ENCODE measurements at places on chromosomes 16 and 17.

- DNase-seq, result no peak
Measured at GRCh38 chr16:23584186-23585076, 11.7 kb downstream of the NDUFAB1 start.

DNA sequence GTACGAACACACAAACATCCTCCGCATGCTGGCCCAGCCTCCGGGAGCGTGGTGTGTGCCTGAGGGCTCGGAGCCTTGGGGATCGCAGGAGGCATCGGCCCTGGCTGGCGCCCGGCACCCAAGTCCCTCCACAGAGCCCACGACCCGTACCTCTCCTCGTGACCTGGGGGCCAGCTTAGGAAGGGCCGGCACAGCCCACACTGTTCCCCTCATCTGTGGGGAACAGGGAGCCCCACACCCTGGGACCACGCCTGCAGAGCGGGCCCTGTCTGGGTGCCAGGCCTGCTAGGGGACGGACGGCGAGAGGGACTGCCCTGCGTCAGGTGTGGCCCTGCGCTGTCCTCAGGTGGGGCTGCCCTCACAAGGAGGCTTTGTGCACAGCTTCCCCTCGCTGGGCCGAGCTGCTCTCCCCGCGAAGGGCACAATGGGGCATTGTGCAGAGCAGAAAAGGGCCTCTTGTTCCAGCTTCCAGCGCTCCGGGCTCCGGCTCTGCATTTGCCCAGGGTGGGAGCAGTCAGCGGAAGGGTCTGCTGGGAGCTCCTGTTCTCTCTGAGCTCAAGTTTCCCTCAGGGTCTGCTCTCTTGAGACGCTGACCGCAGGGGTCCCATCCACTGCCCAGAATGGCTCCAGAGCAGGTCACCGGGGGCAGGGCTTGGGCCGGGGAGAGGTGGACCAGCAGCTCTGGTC, 1.7 kb upstream of the LMF1 start:
- no peak for DNase-seq

DNA sequence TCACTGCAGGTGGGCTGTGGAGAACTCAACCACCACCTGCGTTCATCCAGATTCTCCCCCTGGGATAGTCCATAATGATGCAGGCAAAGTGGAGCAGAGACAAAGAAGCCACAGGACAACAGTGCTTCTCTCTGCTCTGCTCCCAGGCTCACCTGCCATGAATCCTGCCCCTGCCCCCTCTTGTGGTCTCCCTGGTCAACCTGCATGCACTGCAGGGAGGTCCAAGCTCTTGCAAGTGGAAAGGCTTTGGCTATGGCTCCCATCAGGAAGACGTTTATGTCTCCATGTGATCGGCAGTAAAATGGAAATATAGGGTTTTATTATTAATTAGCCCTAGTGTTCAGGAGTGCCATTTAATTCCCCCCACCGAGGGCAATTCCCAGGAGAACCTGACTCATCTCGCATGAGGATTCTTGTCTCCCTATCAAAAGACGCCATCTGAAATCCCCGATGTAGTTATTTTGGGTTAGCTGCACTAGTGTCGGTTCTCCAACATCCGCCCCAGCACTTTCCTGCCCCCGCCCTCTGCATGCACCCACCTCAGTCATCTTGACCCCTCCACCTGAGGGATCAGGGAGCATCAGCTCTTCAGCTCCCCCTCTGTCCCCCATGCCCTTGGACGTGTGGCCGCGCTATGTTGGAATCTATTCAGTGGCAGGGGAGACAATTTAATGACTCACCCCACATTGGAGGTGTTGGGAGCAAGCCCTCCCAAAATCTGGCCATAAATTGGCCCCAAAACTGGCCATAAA, 91.8 kb downstream of the KCNJ12 start:
- no peak for DNase-seq

DNA sequence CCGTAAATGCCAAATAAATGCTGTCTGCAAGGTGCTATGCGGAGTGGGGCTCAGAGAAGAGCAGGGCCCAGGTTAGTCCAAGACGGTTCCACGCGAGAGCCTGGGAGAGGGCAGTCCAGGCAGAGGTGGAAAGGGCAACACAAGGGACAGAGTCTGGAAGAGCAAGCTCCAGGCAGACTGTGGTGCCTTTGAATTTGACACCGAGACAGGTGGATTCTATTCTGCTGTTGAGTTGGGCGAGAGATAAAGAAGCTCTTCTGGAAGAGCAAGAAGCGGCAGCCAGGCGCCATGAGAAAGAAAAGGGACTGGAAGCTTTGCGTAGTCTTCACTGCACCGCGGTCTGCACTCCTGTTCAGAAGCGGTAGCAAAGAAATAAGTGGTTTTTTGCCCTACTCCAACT, 55.6 kb downstream of the CYTH1 start:
- DNase-seq, result no peak

DNA sequence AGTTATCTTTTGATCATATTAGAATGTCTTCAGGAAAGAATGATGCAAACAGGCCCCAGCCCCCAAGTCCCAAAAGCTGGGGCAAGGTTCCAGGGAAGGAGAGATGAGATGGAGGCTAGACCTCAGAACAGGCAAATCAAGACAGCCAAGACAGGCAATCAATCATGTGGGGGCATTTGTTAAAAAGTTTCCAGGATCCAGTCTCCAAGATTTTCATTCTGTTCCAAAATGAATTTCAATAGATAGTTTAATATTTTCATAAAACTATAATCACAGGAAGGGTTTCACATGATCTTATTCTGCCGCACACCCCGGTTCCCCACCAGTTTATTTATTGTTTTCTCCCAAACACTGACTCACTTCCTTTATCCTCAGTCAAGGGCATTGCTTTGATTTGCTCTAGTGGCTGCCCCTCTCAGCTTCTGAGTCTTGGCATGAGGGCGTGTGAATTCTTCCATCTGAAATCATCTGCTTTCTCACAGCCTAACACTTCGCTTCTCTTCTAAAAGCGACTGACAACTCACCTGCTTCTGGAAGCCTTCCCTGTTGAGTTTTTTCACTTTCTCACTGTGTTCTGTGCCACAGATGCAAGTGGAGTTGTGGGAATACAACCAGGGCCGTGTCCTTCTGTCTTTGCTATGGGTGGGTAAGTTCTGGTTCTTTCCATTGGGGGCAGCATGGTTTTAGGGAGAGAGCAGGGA, 12.2 kb upstream of the TERF2 start:
- DNase-seq, result no peak

DNA sequence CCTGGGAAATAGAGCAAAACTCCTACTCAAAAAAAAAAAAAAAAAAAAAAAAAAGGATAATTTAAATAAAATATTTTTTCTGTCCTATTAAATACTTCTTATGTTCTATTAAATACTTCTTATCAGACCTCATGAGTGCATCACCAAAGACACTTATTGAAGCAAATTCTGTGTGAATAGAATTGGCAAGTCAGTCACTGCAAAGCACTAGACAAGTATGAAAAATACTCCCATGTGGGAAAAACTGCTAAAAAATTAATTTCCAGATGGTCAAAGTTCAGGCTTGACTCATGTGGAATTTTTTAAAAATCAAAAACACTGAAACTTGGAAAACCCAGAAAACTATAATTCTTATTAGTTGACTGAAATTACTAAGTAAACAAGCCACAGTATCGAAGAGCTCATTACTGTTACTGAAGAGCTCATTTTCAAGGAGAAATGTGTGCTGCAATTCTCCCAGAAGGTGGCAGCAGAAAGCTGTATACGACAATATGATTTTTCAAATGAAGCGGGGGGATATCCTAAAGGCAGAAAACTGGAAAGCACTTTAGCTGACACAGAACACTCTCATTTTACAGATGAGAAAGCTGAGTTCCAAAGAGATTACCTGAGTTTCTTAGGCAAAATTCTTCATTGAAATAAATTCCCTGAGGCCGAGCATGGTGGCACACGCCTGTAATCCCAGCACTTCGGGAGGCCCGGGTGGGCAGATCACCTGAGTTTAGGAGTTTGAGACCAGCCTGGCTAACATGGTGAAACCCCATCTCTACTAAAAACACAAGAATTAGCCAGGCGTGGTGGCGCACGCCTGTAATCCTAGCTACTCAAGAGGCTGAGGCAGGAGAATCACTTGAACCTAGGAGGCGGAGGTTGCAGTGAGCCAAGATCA, 15.9 kb upstream of the FBXO47 start:
- no peak for DNase-seq

DNA sequence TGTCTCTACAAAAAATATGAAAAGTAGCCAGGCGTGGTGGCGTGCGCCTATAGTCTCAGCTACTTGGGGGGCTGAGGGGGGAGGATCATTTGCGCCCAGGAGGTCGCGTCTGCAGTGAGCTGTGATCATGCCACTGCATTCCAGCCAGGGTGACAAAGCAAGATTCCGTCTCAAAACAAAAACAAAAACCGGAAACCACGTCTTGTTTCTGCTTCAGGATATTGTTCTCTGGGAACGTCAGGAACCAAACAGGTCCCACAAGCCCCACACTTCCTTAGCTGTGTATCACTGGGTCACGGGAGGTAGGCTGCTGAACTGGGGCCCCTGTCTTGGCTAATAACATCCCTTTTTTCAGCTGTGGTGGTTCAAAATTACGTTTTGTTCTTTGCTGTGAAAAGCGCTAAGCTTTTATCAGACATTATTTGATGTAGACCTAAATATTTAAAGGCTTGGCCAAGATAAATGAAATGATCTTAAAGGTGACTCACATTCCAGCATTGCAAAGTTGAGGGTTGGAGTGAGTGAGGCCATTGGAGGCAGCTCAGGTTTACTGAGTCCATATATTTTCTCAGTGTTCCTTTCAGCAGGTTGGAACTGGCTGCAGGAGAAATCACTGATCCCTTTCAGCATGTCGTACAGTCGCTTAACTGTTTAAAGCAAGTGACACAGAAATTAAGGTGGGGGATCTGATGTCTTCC, 16.4 kb upstream of the SEC14L1 start:
- no peak for DNase-seq

DNA sequence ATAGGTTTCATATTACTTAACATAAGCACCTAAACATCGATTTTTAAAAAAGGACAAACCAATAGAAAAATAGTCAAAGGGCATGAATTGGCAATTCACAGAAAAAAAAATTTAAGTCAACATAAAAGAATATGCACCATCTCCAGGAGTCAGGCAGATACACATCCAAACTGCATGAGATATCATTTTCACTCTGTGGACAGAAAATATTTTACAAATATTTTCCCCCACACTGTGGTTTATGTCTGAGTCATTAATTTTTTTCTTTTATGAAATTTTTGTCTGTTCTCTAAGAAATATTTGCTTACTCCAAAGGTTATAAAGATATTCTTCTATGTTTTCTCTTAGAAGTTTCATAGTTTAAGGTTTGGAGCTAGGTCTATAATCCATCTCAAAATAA, 74.4 kb upstream of the DNAH17 start:
- no peak for DNase-seq

DNA sequence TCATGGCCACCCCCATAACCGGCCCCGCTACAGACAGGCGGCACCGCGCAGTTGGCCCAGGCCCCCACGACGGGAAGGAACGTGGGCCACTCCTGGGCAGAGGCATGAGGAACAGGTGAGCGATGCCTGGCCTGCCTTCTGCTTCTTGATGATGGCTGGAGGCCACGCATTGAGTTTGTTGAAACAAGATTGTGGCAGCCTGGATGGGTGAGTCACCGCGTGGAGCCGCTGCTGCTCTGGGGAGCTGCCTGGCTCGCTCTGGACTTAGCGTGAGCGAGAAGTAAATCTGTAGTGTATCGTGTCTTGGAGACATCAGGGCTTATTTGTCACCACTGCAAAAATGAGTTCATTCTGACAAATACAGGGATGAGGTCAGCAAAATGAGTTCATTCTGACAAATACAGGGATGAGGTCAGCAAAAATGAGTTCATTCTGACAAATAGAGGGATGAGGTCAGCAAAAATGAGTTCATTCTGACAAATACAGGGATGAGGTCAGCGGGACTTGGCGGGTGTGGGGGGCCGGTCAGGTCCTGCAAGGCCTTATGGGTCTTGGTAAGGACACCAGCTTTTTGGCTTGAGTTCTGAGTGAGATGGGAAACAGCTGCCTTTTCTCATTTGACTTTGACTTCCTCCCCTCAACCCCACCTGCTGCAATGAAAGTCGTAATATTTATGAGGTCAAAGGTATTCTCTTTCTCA, 93.0 kb downstream of the SEC14L1 start:
- DNase-seq, result no peak

GRCh38 chr16:11361701-11362451, 16.6 kb downstream of the RMI2 start:
- no peak for DNase-seq

DNA sequence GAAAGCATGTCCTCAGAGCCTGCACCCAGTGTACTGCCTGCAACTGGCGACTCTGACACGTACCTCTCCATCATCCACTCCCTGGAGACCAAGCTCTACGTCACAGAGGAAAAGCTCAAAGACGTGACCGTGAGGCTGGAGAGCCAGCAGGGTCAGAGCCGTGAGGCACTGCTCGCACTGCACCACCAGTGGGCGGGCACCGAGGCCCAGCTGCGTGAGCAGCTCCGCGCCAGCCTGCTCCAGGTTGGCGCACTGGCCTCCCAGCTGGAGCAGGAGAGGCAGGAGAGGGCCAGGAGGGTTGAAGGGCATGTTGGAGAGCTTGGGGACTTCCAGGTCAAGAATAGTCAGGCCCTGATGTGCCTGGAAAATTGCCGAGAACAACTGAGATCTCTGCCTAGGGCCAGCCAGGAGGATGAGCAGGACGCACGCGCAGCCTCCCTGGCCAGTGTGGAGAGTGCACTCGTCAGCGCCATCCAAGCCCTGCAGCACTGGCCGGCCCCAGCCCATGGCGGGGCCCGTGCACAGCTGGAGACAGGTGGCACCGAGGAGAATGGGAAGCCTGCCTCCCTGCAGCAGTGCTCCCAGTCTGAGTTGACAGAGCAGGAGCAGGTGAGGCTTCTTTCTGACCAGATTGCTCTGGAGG, 40.3 kb downstream of the PLD6 start:
- DNase-seq, result no peak

DNA sequence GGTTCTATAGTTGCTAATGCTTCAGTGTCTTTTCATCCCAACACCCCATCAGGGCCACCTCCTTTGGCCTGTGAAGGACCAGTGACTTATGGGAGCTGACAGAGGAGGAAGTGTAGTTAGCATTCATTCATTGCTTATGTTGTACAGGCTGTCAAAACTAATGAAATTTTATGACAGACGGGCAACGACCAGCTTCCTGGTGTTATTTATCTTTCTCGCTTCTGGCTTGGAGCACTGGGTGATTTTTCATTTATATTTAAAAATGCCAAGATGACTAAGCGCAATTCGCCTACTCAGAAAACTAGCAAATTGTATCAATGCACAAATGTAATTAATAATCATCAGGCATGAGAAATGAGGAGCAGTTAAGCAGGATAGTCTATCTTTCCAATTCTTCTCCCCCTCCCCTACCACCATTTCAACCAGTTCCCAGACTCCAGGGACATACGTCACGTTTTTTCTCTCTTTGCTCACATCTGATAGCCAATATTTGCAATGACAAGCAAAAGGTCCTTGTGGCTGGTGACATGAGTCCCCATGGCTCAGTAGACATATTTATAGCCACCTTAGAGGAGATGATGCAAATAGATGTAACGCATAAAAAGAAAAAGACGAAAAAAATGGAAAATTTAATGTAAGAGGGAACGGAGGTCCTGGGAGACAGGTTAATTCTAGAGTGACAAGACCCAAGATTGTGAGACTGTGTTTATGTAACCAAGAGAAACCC, 11.2 kb downstream of the CDRT15 start:
- no peak for DNase-seq

- no peak for DNase-seq
Measured at GRCh38 chr17:4877089-4877488, 22.2 kb upstream of the C17orf107 start.

GRCh38 chr17:34169496-34169895, 85.6 kb upstream of the CCL2 start:
- no peak for DNase-seq
